Body of pancreas (tissue), 4 donors: ENCODE measurements at places on chromosomes 1 and 21.

GRCh38 chr1:81867235-81867634, 66.5 kb downstream of the ADGRL2 start:
- H3K27me3 ChIP-seq, result no peaks in the 10 kb centered on the region
- no peak overlapping the region for H3K27ac ChIP-seq
- no peaks in the 10 kb centered on the region for H3K36me3 ChIP-seq
- DNase-seq, result no peak
- no peak overlapping the region for H3K4me3 ChIP-seq

DNA sequence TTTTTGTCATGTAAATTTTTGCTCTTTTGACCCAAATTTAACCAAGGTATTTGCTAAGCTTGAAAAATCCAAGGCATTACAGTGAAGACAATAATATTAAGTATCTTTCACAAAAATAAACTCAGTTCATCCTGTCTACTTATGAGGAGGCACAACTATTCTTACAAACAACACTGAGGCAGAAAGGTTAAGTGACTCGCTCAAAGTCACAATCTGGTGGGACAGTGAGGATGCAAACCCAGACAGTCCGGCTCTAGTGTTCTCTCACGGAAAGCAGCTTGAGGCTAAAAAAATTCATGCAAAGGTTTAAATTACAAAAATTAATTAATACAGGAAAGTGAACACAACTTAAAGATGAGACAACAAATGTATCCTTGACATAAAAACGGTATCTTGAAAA, 125.3 kb downstream of the SIPA1L2 start:
- H3K4me1 ChIP-seq, result no peaks in the 10 kb centered on the region
- DNase-seq, result no peak
- no peaks in the 10 kb centered on the region for H3K27me3 ChIP-seq

- DNase-seq, result no peak
- H3K4me3 ChIP-seq, result no peak overlapping the region
- no peaks in the 10 kb centered on the region for H3K36me3 ChIP-seq
- no peaks in the 10 kb centered on the region for H3K27me3 ChIP-seq
Observed at GRCh38 chr1:117286145-117286544, 75.4 kb upstream of the VTCN1 start.

GRCh38 chr1:223016890-223017289, 126.2 kb downstream of the TLR5 start:
- H3K4me1 ChIP-seq, result no peaks in the 10 kb centered on the region
- H3K27ac ChIP-seq, result no peak overlapping the region
- H3K36me3 ChIP-seq, result no peaks in the 10 kb centered on the region
- no peaks in the 10 kb centered on the region for H3K27me3 ChIP-seq
- no peak for DNase-seq

DNA sequence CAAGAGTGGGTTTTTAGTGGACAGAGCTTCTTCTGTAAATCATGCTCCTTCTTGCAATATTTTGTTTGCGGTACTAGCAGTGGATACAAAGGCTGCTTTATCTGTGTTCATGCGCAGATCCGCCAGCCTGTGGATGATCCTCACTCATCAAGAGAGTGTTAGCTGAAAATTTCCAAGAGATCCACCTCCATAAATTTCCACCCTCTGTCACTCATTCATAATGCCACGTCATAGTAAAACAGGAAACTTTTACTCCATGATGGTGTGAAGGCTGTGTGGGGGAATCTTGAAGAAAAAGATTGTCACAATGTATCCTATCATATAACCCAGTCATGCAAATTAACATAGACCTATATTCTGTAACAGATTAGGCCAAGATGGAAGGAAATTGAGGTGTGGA, 4.4 kb upstream of the MAPKAPK2 start:
- H3K36me3 ChIP-seq, result no peaks in the 10 kb centered on the region
- peaks cover 7% of the 10 kb centered on the region for H3K4me1 ChIP-seq
- no peak overlapping the region for H3K4me3 ChIP-seq
- DNase-seq, result no peak
- no peak overlapping the region for H3K27ac ChIP-seq
- H3K27me3 ChIP-seq, result no peaks in the 10 kb centered on the region
